ENCODE measurements at places on chromosomes 2 and 18. TPM values are rescaled to one million over a fixed set of nuclear protein-coding genes. Genes with fewer than 3 reads are reported as not detected.

- DNase-seq: no peak
Observed at GRCh38 chr18:62396381-62396780, 71.3 kb downstream of the TNFRSF11A start.

GRCh38 chr2:165793779-165794535, at the start of gene GALNT3:
TSS of gene GALNT3 (minus strand) at chr2:165794247. CDS start at chr2:165770700, 23,547 bp downstream.
- no peak for DNase-seq

GRCh38 chr2:10316336-10316735, 13.6 kb downstream of the HPCAL1 start:
- no peak for DNase-seq

DNA sequence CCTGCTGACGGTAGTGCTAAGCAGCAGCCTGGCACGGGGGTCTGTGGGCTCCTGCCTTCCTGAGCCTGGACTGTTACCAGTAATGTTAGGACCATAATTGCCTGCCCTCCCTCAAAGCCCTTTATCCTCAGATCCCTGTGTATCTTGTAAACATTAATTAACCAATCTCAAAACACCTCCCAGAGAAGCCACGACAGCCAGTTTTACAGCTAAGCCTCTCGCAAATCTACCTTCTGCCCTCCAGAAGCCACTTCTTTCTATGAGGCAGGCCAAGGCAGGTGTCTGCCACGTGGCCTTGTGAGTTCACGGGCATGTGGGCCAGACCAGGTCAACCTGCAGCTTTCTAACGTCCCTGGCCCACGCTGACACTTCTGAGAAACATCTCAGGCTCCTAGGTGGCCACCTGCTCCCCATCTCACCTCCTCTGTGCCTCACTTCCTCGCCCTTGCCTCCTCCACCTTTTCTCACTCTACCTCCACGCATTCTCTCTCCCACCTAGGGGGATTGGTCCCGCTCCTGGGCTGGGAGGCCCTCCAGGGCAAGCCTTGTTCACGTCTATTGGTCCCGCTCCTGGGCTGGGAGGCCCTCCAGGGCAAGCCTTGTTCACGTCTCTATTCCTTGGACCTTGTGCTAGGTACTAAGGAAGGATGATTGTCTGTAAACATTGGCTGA, 64.3 kb downstream of the EDAR start:
- no peak for DNase-seq

DNA sequence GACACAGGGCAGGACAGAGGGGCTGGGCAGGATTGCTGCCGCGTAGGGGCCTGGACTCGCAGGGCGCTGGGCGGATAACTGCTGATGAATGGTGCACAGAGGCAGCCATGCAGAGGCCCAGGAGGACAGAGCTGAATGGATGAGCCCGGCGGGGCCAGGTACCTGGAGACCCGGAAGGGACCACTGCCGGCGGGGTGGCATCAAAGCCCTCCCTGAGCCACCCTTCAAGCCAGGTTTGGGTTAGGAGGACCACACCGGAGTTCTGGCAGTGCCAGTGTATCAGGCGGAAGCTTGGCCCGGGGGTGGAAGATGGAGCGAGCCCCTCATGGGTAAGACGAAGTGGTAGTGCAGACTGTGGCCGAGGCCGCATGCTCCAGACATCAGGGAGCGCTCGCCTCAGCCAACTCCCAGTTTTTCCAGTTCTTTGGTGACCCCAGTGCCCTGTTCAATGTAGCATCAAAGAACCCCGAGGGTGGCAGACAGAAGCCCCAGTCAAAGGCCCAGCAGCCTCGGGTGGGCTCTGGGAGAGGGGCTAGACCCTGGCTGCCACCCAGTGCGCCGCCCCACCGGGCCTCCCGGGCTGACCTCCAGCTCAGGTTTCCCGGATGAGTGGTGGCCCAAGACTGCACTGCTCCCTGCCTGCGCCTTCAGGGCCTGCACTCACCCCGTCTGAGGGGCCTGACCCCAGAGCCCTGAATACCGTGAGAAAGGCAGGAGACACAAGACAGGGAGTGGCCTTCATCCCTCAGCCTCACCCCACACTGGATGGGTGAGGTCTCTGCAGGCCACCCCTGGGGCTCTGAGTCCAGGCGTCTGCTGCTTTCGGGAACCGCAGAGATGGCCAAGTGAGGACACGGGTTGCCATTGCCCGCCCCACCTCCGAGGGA, 50.9 kb downstream of the ACAA2 start:
- DNase-seq: no peak

MOGAT1 gene
- total RNA-seq: not detected

Measured in SK-MEL-5 (cell line).